LHCN-M2 (cell line): ENCODE measurements at places on chromosomes 12 and 14.

DNA sequence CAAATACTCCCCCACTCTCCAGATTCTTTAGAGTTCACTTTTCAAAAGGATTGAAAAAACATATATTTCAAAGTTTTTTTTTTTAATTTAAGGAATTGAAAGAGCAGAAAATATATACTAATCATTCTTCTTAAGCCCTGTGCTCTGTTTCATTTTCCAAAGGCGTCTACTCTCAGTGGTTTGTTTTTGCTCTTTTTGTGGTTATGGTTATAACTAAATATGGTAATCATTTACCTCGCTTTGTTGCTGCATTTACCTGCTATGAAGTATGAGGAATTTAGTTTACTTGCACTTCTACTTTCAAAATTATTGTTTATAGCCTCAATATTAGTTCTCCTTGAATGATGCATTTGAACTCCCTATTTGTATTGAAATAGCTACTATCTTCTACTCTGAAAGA is 55.9 kb upstream of the LRRK2 start:
- no peak for DNase-seq

DNA sequence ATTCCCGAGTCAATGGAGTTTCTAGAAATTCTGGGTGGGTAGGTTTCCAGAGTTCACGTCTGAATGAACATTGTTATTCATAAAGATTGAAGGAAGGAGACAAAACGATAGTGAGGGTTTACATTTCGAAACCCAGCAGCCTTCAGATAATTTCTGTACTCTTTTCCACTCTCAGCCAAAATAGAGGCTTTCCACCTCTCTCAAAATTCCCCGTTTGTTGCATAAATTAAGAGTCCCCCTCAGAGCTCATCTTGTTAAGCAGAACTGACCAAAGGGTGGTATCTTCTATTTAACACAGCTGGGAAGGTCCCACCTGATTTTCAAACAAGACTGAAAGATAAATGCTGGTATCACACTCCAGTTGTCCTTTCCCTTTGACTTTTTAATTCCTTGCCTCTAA is 21.5 kb upstream of the YARS2 start:
- DNase-seq: no peak

- DNase-seq: no peak
These were observed 84.1 kb upstream of the PLEKHA5 start for GRCh38 chr12:19045426-19045825.

DNA sequence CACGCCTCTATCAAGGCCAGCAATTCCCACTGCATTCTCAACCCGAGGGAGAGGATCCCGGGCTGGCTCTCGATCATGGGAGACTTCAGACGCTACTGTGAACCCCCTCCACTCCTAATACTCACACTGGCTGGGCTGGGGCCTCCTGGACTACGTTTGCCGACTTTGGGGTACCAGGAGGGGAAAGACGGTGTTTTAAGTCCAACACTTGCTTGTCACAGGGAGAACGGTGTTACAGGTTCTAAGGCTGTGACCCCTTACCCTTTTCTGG is 463 bp downstream of the NACA start:
- DNase-seq: no peak

DNA sequence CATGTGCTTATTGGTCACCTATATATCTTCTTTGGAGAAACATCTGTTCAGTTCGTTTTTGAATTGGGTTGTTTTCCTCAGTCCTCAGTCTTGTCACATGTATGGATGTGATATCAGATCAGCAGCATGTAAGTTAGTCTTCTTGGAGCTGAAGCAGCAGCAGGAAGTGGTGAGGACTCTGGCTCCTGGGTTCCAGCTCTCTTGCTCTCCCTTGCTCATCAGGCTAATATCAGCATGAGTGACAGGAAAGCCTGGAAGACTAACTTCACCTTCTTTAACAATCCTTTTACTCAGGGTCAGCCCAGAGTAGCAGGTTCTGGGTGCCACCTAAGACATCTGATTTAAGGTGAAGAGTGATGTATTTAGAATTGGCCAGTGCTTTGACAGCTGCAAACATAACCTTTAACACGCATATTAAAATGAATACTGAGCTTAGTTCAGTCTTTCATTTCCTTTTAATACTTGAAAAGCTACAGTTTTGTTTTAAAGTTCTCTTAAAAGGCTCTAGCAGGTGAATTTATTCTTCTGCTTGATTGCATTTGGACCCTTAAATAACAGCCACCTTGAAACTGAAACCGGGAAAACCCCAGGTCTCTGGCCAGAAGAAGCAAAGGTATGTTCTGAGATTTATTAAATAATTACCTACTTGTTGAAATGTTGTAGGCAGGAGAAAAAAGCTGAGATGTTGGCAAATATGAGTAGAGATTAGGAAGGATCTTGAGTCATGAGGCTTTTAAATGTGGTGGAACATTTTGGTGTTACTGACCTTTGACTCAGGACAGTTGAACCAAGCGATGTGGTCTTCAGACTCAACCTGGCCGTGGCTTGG is 54.3 kb downstream of the DRAM1 start:
- no peak for DNase-seq

DNA sequence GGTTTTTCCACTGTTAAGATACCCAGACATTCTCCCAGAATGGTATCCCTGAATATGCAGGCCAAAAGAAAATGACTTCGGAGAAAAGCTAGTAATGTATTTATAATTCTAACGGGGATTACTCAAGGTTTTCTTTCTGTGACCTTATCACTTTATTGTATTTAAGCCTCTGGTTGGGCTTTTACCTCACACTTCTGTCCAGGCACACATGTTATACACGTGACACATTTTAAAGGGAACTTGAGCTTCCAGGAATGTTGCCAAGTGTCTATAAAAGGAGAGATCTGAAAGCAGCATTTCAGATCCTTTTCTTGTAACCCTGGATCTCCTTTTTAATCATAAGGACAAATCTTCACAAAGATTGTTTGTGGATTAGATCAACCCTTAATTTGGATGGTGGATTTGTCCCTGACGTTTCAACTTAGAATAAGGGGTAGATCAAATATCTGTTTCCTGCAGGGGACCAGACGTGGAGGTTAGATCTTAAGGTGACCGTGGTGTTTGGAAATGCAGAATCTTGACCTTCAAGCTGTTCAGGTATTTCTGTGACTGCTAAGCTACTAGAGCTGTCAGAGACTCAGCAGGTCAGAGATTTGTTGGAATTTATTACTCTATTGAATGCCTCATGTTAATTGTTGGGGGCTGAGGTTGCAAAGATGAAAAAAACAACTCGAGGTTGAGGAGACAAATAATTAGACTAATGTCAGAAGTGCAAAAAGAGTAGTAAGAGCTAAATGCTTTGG is 1.5 kb downstream of the CIPC start:
- peak; percentile 74 for DNase-seq

GRCh38 chr12:64025174-64025958 is 180.9 kb downstream of the SRGAP1 start:
- DNase-seq: no peak

DNA sequence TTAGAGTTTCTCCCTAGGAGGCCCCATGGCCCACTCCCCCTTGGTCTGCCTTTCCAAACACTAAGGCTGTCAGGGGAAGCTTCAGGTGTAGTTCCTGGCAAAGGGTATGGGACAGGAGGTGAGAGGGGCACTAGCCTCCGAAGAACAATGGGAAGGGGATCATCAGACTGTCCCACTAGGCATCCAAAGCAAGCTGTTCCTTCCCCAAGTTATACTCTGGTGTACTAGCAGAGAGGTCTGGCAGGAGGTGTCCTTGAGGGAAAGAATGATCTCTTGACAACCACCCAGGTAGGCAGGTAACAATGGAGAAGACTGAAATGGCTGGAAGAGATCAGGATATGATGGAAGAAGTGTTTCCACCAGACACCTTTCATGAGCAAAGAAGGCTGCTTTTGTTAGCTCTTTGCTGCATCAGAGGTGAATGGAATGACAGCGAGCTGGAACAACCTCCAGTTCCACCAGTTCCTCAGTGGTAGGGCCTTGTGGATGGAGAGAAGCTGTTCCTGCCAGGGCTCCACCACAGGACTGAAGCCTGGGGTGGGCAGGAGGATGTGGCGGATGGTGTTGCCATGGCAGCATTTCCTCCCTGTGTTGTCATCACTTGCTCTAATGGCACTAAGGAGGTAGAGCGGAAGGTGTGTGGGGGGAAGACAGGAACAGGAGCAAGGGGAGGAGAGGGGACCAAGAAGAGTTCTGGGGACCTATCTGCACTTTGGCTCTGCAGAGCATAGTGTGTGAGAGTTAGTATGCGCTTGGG is 2.3 kb upstream of the AGAP2 start:
- no peak for DNase-seq

DNA sequence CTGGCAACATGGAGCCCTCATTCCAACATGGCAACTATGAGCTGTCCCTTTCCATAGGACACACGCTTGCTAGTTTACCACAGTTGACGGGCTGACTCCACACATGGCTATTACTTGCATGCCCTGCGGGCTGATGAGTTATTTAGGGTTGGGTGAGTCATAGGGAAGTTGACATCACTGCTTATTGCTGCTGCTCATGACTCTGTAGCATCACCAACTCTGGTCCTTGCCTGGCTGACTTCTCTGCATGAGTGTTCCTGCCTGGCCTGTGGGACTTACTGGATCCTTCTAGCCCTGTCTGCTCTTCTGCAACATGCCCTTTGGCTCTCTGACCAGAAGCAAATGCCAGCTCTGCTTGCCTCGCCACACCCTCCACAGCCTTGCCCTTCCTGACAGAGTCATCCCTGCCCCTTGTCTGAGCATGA is 199.5 kb downstream of the ANO6 start:
- peak; percentile 99 for DNase-seq

- peak; percentile 12 for DNase-seq
These were observed 55.4 kb downstream of the RPAP3 start for GRCh38 chr12:47650469-47650868.
